Right lobe of liver (tissue), 6 donors: ENCODE measurements at places on chromosomes 5 and 9. TPM values are rescaled to one million over a fixed set of nuclear protein-coding genes. Genes with fewer than 3 reads are reported as not detected.

The MEIKIN gene
- total RNA-seq: not detected

The HRCT1 gene
- 1.4 TPM for total RNA-seq

The NUTM2F gene
- not detected for total RNA-seq

The NAIF1 gene
- 5.8 TPM for total RNA-seq

The PCDHA9 gene
- not detected for total RNA-seq

The NDUFS6 gene
- 23.2 TPM for total RNA-seq

The RELL2 gene
- total RNA-seq: 0.53 TPM

The HAUS6 gene
- total RNA-seq: 2.9 TPM

The KIF12 gene
- total RNA-seq: 15.5 TPM

The SLC9A3 gene
- 0.32 TPM for total RNA-seq

The WDR41 gene
- total RNA-seq: 17.7 TPM

The IL7R gene
- 1.4 TPM for total RNA-seq

The PCDHB14 gene
- 1.0 TPM for total RNA-seq

The ZBED3 gene
- total RNA-seq: 29.4 TPM

The CMYA5 gene
- 2.8 TPM for total RNA-seq

The IL4 gene
- total RNA-seq: not detected

The SMIM32 gene
- not detected for total RNA-seq

The GMCL2 gene
- total RNA-seq: not detected

The MCCC2 gene
- total RNA-seq: 89.8 TPM

The DOCK8 gene
- 9.0 TPM for total RNA-seq
